ENCODE measurements at places on chromosomes 13 and 19.

- DNase-seq, result no peak
Observed at GRCh38 chr13:77865622-77866021, 53.0 kb downstream of the EDNRB start.

GRCh38 chr13:75771818-75772217, 135.7 kb downstream of the LMO7 start:
- no peak for DNase-seq

GRCh38 chr13:32659736-32660135, 73.5 kb downstream of the PDS5B start:
- DNase-seq, result no peak

DNA sequence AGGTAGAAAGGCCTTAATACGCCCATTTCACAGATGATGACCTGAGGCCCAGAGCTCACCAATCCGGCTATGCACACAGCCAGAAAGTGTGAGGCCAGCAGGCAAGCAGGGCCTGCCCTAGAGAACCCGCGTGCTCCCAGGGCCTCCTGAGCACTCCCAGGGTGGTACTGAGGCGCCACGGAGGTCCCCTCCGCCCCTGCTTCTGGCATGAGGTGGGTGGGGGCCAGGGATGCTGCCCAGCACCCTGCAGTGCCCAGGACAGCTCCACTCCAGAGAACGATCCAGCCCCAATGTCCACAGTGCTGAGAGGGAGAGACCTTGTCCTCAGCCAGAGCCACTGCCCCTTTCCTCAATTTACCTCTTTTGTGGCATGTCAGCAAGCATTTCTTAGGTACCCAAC, 13.9 kb downstream of the SGTA start:
- no peak for DNase-seq

DNA sequence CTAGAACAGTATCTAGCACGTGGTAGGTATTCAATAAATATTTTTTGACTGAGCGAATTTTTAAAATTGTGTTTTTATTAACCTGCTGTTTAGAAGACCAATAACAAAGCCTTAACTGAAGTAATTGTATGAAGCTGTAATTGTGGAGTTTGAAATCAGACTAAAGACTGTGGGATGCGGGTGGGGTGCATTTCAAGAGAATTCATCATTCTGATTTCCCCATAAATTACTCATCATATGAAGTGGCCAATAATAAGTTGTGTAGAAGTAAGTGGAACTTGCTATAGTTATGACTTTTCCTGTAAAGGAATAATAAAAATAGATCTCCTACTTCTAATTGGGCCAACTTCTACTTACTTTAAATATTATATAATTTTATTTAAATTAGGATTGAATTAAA, 449.3 kb downstream of the PCDH9 start:
- no peak for DNase-seq

DNA sequence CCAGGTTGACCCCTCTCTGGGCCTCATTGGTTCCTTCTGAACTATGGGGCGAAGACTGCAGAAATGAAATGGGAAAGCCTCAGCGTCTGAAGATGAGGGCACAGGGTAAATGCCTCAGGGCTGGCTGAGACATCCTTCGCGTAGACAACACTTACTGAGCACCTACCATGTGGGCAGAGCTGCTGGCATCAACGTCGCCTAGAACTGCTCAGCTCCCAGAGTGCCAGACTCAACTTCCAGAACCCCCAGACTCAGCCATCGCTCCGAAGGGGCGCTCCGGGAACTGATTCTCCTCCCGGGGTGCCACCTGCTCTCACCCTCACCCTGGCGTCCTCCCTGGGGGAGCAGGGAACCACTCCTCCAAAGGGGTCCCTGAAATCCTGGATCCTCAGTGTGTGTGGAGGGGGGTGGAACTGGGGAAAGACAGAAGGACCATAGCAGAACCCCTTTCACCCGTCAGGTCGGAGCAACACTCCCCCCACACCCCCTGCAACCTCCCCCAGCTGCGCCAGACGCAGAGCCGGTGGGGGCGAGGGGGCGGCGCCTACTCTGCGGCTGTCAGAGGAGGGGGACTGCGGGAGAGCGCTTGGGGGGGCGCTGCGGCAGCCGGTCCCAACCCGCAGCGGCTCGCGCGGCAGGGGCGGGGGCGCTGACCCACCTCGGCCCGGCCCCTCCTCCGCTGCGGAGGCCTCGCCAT, 8.2 kb upstream of the NFIC start:
- no peak for DNase-seq

DNA sequence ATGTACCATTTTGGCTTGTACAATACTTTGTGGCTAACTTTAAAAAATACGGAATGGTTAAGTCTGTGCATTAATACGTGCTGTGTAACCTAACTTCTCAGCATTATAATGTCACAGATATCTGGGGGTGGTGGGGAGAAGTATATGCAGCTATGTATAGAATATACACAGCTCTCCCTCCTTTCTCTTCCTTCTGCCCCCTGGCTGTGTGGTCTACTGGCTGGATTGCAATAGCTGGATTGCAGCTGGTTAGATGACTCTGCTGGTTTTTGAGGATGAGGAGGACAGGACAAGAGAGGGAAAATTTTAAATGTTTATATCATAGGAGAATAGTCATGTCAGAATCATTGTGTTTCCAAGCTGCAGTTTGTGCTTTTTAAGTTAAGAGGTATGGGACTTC, 9.7 kb downstream of the RNASEH2B start:
- DNase-seq, result no peak

DNA sequence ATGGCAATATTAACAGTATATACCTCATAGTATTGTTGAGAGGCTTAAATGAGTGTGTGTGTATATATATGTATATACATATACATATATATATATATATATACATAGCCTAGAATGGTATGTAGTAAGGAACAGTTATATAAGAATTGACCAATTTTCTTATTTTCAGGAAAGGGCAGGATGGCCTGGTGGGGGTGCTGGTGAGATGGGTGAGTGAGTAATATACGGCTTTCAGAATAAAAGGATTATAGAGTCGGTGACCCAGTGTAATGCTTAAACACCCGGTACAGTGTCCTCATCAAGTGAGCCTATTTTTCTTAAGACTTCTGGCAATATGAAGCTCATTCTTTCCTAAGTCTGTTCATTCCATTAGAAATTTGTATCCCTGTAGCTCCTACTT, 11.7 kb upstream of the FAM216B start:
- no peak for DNase-seq

DNA sequence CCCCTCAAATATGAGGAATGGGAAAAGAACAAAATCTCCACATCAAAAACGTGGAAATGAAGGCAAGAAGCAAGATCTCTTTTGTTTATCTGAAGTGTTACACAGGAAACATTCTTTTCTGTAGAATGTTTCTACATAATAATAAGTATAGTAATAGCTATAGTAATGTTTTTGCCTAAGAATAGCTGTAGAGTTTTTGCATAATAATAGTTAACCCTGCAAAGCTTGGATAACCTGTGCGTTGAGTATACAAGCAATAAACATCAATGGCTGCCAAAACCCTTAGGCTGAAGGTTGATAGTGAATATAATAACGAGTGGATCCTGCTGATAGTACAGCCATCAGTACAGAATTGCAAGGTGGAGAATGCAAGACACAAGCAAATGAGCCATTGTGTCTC, 11.1 kb upstream of the LILRA5 start:
- DNase-seq, result peak; percentile 7
